Chondrocyte (in vitro differentiated cells): ENCODE measurements at places on chromosomes 4 and X. TPM values are rescaled to one million over a fixed set of nuclear protein-coding genes. Genes with fewer than 3 reads are reported as not detected.
A peak's percentile ranks its signal among the peaks of the same experiment; 100 is the strongest.

GRCh38 chr4:62548108-62548524, 1348.0 kb downstream of the ADGRL3 start:
- no peak for DNase-seq

DNA sequence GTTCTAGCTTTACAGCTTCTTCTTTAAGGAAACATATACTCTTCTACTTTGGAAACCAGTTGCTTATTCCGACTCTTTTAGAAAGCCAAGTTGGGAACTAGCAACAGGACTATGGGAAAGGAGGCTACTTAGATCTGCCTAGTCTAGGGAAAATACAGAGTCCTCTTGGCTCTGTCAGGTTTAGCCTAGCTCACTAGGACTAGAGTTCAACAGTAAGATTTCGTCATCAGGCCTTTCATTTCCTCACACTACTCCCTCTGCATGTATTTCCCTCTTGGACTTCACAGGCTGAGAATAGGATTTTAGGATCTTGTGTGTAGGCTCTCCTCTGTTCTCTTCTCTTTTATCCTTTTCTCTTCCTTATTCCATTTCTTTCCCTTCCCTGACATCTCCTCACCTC, 409.8 kb downstream of the AR start:
- DNase-seq = no peak

GRCh38 chr4:13544606-13545393, 492 bp upstream of the NKX3-2 start:
- peak; percentile 95 for DNase-seq

DNA sequence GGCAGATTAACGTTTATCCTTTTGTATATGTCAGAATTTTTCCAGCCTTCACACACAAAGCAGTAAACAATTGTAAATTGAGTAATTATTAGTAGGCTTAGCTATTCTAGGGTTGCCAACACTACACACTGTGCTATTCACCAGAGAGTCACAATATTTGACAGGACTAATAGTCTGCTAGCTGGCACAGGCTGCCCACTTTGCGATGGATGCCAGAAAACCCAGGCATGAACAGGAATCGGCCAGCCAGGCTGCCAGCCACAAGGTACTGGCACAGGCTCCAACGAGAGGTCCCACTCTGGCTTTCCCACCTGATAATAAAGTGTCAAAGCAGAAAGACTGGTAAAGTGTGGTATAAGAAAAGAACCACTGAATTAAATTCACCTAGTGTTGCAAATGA, 94.8 kb downstream of the TET2 start:
- no peak for DNase-seq

DNA sequence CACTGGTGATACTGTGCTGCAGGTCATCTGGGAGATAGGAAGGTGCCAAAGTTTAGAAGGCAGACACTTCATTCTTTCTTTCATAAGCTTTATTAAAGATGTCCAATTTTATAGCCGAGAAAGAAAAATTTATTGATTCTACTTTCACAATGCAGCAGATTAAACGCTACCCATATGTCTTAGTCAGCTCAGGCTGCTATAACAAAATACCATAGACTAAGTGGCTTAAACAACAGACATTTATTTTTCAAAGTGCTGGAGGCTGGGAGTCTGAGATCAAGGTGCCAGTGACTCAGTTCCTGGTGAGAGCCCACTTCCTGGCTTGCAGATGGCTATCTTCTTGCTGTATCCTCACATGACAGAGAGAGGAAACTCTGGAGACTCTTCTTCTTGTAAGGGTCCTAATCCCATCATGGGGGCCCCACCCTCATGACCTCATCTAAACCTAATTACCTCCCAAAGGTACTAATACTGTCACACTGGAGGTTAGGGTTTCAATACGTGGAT, 33.4 kb upstream of the KLHL34 start:
- no peak for DNase-seq

DNA sequence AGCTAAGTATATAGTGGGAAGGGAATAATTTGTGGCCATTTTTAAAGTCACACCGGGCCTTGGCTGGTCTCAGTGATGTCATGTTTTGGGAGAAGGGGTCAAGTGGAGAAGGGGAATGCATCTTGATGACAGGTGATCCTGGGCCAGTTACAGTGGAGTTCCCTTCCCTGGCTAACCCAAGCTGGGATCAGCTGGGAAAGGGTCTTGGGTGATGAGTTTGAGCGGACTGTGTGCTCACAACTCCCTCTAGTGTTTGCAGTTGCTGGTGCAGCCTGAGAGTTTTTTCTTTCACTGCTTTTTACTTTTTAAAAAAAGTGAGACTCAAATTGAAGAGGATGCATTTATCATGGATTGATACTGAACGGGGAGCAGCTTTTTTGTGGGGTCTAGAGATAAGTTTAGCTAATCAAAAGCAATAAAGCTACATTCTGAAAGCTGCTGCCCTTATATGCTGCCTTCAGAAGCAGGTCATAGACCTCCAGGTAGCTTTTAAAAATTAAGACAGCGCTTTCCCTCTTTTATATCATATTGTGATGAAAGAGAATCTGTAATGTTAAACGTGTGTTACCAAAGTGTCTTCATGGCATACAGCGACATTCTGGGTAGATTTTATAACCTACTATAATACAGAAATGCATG, 164.7 kb downstream of the DCLK2 start:
- no peak for DNase-seq

DNA sequence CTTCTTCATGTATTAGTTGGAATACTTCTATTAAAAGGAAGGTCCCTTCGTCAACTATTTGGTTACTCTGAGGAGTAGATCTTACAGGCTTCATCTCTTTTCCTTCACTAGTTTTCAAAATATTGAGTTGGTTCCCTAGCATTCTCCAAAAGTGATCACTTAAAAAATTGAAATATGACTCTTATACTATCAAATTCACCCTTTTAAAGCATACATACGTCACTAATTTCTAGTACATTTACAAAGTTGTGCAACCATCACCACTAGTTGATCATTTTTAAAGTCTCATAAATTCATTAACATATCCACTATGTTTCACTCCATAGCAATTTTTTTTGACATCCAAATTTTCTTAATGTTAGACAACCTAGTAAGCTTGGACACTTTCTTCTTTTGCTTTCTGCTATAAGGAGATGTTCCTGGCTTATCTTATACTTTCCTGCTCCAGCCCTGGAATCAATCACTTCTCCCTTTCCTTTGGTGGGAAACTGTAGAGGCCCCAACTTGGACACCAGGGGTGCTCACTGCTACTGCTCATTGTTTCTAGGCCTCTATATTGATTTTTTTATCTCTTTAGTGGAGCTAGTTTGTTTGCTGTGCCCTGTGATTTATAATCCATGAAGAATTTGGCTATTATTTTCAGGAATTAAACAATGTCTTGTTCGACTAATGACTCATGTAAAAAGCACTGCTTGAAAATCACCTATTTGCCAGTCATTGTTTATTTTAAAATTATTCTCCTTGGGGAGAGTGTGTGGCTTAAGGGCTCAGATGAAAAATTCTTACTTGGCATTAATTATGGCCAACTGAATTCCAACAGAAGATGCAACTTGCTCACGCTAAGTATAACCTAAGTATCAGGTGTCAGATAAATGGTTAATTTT, 4.0 kb upstream of the ZFX start:
- DNase-seq = no peak

DNA sequence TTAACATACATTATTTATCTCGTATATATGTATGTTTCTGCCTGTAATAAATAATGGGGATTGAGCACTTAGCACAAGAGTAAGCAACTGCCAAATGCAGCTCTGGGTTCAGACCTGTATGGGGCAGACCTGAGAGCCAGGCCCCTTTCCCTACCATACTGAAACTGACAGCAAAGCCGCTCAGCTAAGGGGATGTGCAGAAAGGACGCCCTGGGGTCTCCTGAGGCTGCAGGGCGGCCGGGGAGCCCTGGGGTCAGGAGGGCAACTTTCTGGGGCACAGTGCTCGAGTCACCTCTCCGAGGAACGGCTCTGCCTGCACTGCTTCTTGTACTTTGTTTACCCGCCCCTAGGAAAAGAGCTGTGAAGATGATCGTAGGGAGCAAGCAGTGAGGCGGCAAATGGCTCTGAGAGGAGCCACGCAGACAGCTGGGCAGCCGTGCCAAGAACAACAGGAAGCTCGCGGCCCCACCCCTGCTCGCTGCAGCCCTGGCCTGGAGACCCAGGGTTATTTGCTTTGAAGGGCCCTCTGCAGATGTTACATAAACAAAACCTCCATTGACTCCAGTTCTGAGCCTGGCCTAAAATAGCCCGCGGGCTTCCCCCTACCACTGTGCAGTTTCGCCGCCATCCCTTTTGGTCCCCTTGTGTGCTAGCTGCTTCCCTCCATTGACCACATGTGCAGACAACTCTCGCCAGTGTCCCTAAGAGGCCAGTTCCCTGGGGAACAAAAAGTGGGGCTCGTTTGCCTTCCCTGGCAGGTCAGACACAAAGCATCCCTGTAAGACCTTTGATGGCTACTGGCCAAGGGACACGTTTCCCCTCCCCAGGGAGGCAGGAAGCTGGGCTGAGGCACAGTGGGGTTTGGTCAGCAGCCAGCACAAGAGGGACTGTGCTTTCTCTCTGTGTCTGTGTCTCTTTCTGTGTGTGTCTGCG, 111.3 kb upstream of the LNX1 start:
- DNase-seq = no peak

GRCh38 chrX:19566359-19567222, 51.3 kb upstream of the MAP3K15 start:
- no peak for DNase-seq

GRCh38 chrX:123424546-123424945, 240.5 kb downstream of the GRIA3 start:
- no peak for DNase-seq

GRCh38 chr4:41611881-41612871, 74.2 kb downstream of the LIMCH1 start:
- DNase-seq = no peak

DNA sequence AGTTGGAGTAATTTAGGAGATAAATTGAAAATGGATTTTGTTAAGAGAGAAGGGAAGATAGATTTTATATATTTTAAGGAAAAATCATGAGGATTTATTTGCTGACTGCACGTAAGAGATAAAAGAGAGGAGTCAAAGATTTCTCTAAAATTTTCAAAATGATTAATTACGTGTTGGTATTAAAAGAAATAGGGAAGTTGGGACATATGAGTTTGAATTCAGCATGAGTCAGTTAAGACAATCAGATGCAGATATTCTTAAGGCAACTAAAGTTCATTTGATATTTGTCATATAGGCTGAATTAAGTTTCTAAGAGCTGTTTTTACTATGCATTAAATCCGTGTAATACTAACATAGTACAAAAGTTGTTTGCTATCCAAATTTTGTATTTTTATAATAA, 46.9 kb downstream of the TET2 start:
- DNase-seq = no peak

DNA sequence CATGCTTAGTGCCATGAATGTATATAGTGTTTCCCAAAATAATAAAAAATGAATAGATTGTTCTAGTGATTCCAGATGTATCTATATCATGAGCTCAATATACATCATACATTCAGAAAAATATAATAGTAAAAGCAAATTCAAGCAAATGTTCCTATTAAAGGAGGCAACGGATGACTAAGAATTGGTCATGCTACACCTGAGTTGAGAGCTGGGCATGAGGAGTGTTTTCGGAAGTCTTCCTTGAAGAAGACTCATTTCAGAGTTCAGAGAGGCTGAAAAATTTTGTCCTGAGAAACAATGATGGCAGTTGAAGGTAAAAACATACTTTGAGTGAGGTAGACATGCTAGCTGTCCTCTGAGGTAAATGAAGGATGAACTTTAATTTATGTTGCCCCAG, 79.3 kb upstream of the IL1RAPL2 start:
- DNase-seq = no peak

DNA sequence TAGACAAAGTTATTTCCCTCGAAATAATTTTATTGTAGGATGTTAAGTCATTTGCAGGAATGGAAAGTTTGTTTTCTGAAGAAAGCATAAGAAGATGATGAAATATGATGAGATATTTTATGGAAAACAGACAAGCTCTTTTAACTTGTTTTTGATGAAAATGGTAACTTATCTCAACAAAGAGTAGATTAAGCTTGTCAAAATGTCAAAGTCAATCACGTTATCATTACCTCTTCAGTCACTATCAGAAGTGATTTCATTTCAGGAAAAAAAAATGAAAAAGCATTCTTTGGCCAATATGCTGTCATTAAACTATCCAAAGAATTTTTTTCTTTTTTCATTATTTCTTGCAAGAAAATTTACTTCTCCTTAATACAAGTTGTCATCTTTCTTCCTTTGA, 221.0 kb upstream of the ANKRD50 start:
- DNase-seq = no peak

- no peak for DNase-seq
Measured at GRCh38 chr4:184097815-184098214, 119.9 kb downstream of the ENPP6 start.

DNA sequence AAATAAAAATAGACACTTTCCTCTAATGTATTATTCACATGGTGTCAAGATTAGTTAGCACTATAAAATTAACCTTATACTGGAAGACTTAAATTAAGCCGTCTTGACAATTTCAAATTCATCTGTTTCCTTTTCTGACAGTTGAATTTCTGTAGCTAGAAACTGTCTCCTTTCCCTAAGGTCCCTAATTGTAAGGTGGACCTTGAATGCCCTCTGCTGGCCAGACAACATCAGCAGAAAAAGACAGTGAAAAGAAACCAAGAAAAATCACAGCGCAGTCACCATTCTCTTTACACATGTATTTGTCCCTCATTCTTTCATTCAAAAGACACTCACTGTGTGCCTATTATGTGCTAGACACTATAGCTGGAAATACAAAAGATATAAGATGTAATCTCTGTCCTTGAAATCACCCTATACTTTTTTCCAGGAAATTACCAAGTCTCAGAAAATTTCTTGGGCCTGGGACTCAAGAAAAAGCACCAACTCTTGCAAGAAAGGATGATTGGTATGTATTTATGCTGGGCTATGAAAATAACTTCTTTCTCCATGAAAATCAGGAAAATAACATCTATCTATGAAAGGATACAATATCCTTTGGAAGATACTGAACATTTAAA, 32.7 kb upstream of the AMBN start:
- no peak for DNase-seq

GRCh38 chr4:66223068-66223703, 552.9 kb upstream of the EPHA5 start:
- no peak for DNase-seq

DNA sequence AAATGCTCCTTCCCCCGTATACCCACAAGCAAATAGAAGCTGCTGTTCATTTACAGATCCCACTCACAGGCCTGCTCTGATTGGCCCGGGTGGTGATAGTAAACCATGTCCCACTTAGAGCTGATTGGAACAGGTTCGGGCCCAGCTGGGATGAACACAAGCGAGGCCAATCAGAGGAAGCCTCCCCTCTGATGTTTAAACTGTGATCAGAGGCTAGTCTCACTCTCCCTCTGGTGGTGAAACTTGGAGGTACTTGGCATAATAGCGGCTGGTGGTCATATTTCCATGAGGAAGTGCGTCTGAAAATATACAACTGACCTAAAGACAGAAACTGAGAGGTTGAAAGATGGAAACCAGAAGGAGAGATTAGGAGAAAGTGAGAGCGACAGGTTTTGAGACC, 51.5 kb upstream of the TRPC3 start:
- DNase-seq = no peak

Gene PRKG2
- total RNA-seq = not detected in 3 replicates

Gene ARSD
- 27.4 to 36.4 TPM (median 35.3 TPM) in 3 replicates for total RNA-seq

Gene PAGE2
- total RNA-seq = not detected in 3 replicates

Gene NWD2
- total RNA-seq = not detected in 3 replicates
